ENCODE measurements at places on chromosomes 6 and 20.
A peak's percentile ranks its signal among the peaks of the same experiment; 100 is the strongest.

DNA sequence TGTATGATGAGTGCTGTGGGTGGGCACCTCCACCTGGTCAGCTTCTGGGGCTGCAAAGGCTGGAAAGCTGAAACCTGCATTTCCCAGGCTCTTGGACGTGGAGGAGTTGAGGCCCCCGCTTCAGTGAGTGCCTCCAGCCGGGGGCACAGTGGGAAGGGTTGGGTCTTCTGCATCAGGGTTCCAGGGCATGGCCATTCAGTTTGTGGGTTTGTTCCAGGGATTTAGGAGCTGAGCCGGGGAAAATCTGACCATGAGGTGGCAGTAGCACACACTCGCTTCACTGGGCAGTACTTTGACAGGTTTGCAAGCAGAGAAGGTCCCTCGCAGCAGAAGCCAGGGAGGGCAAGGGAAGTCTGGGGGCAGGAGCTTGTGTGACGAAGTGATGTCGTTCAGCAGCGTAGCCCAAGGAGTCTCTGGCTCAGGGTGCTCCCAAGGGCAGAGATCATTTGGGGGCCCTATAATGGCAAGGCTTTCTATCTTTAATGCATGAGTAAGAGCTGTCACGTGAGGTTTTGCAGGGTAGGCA lies 69.5 kb upstream of the SULF2 start:
- no peak for DNase-seq

GRCh38 chr6:10535193-10535592 lies 14.0 kb downstream of the GCNT2 start:
- no peak for DNase-seq

- DNase-seq = no peak
These were observed 44.8 kb upstream of the CTAGE9 start for GRCh38 chr6:131755597-131755996.

GRCh38 chr6:26607434-26608230 lies 10.9 kb downstream of the ABT1 start:
- peak; percentile 55 for DNase-seq

DNA sequence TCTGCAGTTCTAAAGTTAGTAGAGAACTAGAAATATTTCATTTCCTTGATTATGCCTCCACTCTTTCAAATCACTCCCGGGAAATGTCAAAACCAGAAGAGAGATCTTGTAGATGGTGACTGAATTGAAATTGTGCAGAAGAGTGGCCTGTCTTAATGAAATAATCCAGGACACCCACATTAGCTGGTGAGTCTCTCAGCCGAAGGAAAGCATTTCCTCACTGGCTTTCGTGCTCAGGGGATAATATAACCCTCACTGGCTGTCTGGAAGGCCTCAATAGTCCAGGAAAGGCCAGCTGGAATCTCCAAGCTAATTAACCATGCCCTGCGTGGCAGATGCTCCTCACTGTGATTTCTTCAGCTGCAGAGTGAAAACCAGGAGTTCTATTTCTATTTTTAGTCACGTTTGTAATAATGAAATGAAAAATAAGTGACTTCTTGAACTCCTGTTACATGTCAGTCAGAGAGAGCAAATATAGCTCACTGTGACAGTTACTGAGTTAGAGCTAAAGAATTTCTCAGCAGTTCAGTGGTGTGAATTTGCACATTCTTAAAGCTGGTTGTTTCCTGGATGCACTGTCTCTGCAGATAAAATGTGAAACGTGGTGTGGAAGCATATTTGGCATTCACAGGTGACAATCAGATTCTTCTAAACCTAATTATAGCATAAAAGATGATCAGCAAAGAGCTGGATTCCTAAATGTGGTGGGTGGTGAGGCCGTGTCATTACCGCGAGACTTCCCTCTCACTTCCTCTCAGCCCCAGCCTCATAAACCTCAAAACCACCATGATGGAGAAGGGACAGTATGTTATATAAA lies 211.7 kb downstream of the LMBRD1 start:
- no peak for DNase-seq

Data from stimulated activated CD4-positive, alpha-beta T cell treated with anti-CD3 and anti-CD28 coated beads, Interleukin-4, amount 100 ng/mL, for 4 hours (primary cell).